ENCODE measurements at places on chromosomes 1 and 21.

DNA sequence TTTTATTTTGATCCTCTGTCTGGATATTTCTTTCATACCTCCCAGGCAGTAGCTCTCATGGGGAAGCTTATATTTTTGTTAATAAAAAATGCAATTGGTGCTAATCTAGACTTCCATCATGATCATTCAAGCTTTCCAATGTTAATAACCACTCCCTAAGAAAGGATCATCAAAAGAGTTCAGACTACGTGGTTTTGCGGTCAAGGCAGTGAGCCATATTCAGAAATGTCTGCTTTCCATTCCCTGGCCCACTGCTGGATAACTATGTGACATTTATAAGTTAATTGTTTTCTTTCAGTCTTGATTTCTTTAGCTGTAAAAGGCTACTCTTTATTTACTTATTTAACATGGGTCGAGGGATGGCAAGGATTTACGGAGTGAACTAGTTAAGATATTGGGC is 414.6 kb downstream of the LMO4 start:
- DNase-seq, result no peak

- no peak for DNase-seq
Measured at GRCh38 chr1:223802032-223802431, 43.7 kb downstream of the TP53BP2 start.

- no peak for DNase-seq
Measured at GRCh38 chr1:230919207-230919606, 50.9 kb upstream of the C1orf198 start.

- peak; percentile 71 for DNase-seq
Measured at GRCh38 chr1:117758444-117759316, 152.8 kb downstream of the TENT5C start.

- no peak for DNase-seq
Measured at GRCh38 chr1:38560457-38560856, 299.1 kb downstream of the RRAGC start.

GRCh38 chr21:44865561-44866280 is 7.8 kb downstream of the PTTG1IP start:
- no peak for DNase-seq

GRCh38 chr1:9835758-9836631 is 12.2 kb upstream of the CLSTN1 start:
- DNase-seq, result peak; percentile 21

DNA sequence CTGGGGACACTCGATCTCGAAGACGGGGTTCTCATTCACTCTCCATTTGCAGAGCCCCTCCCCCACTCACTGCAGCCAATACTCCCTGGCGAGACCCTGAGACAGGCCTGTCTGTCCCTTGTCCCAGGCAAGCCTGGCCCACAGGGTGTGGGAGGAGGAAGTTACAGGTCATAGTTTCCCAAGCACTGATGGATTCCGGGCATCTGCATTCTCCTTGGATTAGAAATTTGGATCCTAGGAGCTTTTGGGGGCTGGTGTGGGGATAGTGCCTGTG is 11.3 kb downstream of the WNT3A start:
- DNase-seq, result no peak

DNA sequence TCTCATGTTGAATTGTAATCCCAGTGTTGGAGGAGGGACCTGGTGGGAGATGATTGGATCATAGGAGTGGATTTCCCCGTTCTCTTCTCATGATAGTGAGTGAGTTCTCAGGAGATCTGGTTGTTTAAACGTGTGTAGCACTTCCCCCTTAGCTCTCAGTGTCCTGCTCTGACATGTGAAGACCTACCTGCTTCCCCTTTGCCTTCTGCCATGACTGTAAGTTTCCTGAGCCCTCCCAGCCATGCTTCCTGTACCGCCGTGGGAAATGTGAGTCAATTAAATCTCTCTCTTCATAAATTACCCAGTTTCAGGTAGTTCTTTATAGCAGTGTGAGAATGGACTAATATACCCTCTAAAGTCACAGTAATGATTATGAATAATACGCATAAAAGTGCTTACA is 248.4 kb upstream of the LRRC7 start:
- no peak for DNase-seq
